ENCODE measurements at places on chromosomes 7 and 10.

DNA sequence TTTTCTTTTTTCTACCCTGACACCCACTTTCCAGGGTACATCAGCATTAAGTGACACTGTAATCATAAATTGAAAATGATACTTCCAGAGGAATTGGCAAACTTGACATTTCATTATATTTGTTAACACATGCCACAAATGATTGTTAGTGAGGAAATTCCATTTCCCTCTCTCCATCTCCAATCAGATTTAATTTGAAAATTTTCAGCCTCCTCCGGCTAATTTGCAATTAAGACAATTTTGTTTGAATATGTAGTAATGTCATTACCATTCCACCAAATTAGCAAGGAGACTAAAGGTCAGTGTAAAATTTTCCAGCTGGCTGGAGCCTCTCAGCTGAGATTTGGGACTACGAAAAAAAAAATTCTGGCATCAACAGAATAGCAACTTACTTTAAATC is 242.7 kb downstream of the FOXP2 start:
- no peak for DNase-seq

DNA sequence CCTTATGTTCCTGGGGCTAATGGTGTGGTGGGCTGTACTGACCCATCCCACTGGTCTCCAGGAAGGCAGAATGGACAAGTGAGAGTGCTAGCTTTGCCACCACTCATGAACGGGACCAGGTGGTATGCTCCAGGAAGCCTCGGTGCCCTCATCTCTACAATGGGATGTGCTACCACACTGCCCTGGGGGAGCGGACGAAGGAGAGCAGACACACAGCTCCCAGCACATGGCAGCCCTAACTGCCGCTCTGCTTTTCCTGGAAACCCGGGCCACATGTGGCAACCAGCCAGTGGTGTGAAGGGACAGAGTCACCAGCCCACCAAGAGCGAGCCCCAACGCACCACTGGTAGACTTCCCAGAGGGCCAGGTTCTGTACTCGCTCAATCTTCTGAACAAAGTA is 35.8 kb downstream of the PARP12 start:
- no peak for DNase-seq

- DNase-seq, result no peak
Observed at GRCh38 chr7:159026271-159027055, 118.2 kb downstream of the VIPR2 start.

- DNase-seq, result no peak
Observed at GRCh38 chr10:63021225-63021624, 111.9 kb upstream of the NRBF2 start.

GRCh38 chr7:5550831-5551230 is 127.2 kb upstream of the TNRC18 start:
- no peak for DNase-seq

GRCh38 chr7:155283565-155284194 is 14.0 kb upstream of the INSIG1 start:
- no peak for DNase-seq

GRCh38 chr7:102284891-102285539 is 1.7 kb upstream of the SH2B2 start:
- DNase-seq, result no peak

GRCh38 chr10:132372516-132373095 is 24.4 kb upstream of the PWWP2B start:
- no peak for DNase-seq

DNA sequence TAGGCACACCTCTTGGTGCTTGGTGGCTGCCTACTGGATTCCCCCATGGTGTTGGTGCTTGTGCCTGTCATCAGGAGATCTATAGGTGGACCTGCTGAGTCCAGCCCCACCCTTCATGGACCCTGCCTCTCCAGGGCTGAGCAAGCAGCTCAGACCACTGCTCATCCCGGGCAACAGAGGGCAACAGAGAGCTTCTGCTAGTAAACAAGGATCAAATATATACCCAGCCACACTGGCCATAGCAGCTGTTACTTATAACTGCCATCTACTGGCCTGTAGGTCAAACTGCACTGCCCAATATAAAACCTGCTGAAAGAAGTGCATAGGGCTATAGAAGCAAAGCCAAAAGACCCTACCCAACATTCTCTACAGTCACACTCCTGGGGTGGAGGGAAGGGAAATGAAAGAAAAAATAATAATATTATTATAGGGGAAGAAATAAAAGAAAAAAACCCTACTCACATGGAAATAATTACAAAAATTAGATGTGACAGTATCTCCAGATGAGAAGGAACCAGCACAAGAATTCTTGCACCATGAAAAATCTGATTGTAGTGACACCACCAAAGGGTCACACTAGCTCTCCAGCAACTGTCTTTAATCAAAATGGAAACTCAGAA is 54.9 kb upstream of the ZNF800 start:
- peak; percentile 70 for DNase-seq

- no peak for DNase-seq
Observed at GRCh38 chr7:38283107-38283506, 9.7 kb upstream of the TARP start.

All from germinal center (tissue), 1 donor.